ENCODE measurements at places on chromosomes 13 and 19.

DNA sequence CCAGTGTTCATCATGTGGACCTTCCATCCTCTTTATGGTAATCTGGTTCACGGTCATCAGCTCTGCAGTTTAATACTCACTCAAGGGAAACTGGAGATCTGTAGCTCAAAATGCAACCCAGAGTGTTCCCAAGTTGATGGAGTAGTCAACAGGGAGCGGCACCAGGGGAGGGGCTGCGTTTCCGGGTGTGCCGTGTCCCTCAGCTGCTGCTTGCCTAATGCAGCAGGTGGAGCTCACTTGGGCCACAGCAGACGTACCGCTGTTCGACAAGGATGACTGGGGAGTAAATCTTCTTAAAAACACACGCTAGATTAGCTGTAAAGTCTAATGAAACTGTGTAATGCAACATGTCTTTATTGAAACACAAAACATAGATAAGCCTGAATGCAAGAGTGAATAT lies 81.1 kb downstream of the TNFSF13B start:
- DNase-seq: no peak

- no peak for DNase-seq
Measured at GRCh38 chr13:83839146-83839545, 43.1 kb downstream of the SLITRK1 start.

DNA sequence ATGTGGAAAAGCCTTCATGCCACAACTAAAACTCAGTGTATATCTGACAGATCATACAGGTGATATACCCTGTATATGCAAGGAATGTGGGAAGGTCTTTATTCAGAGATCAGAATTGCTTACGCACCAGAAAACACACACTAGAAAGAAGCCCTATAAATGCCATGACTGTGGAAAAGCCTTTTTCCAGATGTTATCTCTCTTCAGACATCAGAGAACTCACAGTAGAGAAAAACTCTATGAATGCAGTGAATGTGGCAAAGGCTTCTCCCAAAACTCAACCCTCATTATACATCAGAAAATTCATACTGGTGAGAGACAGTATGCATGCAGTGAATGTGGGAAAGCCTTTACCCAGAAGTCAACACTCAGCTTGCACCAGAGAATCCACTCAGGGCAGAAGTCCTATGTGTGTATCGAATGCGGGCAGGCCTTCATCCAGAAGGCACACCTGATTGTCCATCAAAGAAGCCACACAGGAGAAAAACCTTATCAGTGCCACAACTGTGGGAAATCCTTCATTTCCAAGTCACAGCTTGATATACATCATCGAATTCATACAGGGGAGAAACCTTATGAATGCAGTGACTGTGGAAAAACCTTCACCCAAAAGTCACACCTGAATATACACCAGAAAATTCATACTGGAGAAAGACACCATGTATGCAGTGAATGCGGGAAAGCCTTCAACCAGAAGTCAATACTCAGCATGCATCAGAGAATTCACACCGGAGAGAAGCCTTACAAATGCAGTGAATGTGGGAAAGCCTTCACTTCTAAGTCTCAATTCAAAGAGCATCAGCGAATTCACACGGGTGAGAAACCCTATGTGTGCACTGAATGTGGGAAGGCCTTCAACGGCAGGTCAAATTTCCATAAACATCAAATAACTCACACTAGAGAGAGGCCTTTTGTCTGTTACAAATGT lies 16.4 kb downstream of the ZNF175 start:
- no peak for DNase-seq

DNA sequence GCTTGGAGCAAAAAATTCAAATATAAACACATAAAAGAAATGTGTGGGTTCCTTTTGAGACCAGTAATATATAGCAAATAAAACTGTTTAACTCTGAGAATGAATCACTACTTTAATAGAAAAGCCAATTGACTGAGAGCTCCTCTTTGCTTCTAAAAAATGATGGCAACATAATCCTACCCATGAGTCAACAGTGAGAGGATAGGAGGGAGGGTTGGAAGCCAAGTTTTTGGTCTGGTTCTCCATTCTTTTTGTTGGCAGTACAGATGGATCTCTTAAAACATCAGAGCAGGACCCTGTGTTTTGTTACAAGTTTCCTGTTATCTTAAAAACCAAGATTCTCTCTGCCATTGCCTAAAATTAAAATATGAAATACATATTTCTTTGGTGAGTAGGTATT lies 50.0 kb upstream of the POSTN start:
- no peak for DNase-seq

DNA sequence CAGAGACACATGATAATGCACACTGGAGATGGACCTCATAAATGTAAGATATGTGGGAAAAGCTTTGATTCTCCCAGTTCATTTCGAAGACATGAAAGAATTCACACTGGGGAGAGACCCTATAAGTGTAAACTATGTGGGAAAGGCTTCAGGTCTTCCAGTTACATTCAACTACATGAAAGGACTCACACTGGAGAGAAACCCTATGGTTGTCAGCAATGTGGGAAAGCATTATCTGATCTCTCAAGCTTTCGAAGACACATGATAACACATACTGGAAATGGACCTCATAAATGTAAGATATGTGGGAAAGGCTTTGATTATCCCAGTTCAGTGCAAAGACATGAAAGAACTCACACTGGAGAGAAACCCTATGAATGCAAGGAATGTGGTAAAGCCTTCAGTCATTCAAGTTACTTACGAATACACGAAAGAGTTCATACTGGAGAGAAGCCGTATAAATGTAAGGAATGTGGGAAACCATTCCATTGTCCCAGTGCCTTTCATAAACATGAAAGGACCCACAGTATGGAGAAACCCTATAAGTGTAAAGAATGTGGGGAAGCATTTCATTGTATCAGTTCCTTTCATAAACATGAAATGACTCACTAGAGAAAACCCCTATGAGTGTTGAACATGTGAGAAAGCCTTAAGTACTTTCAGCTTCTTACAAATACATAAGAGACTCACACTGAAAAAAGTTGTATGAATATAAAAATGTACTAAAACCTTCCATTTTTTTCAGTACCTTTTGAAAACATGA lies 14.7 kb downstream of the ZNF441 start:
- DNase-seq: no peak

DNA sequence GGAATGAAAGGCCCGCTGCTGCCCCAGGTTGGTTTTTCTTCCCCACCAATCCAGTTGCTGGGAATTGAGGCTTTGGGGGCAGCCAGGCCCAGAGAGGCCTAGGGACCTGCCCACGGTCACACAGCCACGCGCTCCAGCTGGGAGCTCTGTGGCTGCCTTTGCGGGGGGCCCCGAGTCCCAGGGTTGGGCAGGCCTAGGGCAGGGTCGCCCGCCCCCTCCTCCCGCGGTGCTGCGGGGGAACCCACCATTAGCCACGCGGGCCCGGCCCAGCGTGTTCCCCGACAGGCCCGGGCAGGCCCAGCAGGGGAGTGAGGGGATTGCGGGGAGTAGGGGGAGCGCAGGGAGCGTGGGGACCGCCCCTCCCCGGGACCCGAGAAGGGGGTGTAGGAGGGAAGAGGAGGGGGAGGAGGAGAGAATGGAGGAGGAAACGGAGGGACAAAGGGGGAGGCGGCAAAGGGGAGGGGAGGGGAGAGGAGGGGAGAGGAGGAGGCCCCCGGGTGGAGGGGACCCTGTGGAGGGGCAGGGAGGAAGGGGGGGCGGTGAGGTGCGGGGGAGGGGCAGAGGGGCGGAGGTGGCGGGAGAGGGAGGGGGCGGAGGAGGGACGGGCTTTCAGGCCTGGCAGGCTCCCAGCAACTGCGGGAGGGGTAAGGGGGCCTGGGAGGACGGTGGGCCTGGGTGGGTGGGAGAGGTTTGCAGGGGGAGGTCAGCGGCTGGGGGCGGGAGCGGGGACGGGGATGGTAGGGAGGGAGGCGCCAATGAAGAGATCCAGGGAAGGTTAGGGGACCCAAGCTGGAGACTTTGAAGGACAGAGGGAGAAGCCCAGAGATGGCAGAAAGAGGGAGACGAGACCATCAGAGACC lies 12.9 kb upstream of the TLE2 start:
- DNase-seq: no peak

DNA sequence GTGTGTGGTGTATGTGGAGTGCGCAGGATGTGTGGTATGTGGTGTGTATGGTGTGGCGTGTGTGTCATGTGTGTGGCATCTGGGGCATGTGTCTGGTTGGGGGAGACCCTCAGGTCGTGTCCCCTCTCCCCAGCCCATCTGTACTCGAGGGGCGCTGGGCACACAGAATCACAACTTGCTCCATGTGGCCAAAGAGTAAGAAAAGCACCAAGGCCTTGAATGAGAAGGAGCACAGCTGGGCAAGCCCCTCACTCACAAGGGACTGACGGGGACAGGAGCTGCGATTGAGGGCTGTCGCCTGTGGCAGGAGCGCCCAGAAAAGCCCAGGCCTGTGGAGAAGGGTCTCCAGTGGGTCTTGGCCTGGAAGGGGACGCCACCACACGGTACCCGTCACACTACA lies 62.8 kb downstream of the PEPD start:
- no peak for DNase-seq

- DNase-seq: no peak
Measured at GRCh38 chr13:81757348-81757970, 1416.5 kb upstream of the SPRY2 start.

All from hippocampal formation (tissue), 2 donors.